Fibroblast of skin of right biceps (primary cell): ENCODE measurements at places on chromosomes 3 and 15.

DNA sequence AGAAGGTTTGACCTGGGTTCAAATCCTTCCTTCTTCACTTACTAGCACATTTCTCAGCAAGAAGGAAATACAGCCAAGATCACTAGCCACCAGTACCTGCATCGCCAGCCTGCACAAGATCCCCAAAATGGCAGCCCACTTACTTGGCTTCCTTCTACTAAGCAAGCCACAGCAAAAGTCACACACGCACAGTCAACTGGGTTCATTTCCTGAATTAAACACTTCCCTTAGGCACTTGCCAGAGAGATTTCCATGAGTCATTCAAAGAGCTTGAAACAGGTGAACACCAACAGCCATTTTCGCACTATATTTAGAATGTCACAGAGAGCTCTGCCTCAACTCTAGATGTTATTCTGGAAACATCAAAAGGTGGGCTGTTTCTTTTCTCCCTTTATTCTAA lies 42.6 kb downstream of the MGLL start:
- no peak for DNase-seq

GRCh38 chr15:99414755-99415731 lies 150.7 kb upstream of the MEF2A start:
- no peak for DNase-seq

- DNase-seq = no peak
Observed at GRCh38 chr3:41485484-41485883, 286.2 kb downstream of the CTNNB1 start.

- DNase-seq = no peak
Observed at GRCh38 chr15:52733696-52734255, 54.6 kb upstream of the ATOSA start.

DNA sequence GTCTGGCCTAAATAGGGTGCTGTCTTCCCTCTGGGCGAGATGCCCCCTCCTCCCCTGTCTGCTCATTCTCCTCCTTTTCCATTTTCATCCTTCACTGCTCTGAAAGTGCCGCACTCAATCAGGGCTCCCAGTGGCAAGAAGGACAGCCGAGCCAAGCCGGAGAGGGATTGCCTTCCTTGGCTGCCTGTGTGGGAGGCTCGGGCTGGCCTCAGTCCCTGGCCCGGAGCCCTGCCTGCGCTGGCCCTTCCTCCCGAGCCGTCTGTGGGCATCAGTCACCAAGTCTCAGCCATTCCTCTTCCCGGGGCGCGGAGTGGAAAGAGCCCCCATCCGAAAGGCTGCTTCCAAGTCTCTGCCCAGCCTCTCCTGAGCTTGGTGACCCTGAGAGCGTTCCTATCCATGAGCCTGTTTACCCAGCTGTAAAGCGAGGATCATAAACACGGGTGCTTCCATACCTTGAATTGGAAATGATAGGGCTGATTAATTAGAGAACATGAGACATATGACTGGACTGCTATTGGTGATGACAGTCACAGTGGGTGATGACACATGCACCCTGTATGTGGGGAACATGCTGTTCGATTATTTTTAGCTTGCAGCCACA lies 59.1 kb upstream of the TLE3 start:
- peak; percentile 82 for DNase-seq

DNA sequence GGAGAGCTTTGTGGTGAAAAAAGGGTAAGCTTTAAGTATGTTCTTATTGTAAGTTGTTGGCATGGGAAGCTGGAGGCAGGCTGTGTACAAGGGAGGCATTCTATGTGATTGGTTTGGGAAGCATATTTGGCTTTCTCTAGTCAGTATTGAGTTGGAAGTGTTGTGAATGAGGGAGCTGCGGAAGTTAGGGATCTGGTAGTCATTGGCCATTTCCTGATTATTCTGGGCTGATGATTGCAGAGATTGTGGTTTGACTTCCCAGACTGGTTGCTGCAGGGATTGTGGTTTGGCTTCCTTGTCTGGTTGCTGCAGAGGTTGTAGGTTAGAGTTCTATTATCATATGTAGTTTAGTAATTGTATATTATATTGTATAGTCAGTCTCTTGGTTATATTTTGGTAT lies 21.0 kb downstream of the STXBP5L start:
- DNase-seq = no peak

DNA sequence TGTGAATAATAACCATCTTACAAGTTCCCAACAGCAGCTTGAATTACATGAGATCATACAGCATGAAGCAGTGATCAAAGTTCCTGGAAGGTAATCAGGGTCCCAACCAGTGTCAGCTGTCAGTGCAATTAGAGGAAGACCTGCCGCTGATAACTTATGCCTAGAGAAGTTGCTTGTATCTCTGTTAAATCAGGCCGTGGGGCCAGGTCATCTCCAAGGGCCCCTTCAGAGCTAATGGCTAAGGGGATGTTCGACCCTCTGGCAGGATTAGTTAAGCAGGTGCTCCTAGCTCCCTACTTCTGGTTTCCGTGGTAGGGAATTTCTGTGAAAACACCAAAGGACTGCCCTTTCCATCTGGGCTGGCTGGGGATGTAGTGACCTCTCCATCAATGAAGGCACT lies 251.0 kb downstream of the FAM43A start:
- no peak for DNase-seq

GRCh38 chr3:157043771-157044170 lies 116.2 kb downstream of the CCNL1 start:
- DNase-seq = peak; percentile 14

GRCh38 chr15:68183616-68184315 lies 21.4 kb downstream of the CALML4 start:
- peak; percentile 70 for DNase-seq

GRCh38 chr3:76824658-76825240 lies 215.2 kb upstream of the ROBO2 start:
- no peak for DNase-seq
